NCI-H446 treated with DMSO at 0.1 percent for 48 hours (cell line): ENCODE measurements at places on chromosomes 4 and X.

GRCh38 chr4:15918484-15919129 is 19.9 kb downstream of the FGFBP1 start:
- no peak for DNase-seq

DNA sequence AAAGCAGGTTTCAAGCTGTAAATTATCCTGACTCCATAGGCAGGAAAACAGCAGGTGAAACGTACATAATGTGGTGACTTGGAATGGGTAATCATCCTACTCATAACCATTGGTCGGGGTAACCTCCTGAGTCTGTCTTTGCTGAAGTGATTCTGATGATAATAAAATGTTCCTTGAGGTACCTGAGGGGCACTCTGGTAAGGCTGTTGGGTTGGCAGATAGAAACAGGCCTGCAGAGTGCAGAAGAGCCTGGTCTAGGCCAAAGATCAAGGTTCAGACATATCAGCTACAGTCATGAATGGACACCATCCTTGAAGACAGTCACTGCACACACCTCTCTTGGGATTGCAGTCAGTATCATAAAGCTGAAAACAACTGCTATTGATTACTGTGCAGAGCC is 174.7 kb upstream of the RPL34 start:
- DNase-seq = no peak

DNA sequence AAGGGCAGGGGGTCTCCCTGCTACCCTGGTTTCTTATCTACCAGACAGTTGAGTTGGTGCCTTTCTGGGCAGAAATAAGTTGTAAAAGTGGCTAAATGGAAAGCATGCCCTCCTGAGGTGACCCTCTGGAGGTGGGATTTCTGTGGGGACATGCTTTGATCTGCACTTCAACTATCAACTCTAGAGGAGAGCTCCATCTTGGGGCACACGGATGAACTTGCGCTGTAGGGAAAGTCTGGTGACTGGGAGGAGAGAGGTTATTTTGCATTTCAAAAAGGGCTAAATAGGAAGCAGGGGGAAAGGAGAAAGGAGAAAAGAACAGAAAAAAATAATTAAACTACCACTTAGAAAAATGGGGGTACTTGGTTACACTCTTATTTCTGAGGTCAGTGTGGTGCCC is 12.7 kb upstream of the RHOXF2B start:
- DNase-seq = no peak

DNA sequence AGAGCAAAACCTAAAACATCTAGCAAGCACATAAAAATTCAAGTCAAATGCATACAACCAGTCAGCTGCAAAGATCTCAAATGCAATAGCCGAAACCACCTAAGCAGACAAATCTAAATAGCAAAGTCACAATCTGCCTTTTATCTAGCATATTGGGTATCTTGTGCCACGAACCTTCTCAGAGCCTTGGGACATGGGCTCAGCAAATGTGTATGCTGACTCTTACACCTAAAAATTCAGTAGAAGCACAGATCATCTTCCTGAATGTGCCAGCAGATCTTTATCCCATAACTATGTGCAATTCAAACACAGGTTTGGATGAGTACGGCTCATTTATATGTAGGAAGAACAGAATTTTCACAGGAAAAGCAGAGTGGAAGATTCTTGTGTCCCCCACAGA is 492.1 kb downstream of the INPP4B start:
- DNase-seq = no peak

DNA sequence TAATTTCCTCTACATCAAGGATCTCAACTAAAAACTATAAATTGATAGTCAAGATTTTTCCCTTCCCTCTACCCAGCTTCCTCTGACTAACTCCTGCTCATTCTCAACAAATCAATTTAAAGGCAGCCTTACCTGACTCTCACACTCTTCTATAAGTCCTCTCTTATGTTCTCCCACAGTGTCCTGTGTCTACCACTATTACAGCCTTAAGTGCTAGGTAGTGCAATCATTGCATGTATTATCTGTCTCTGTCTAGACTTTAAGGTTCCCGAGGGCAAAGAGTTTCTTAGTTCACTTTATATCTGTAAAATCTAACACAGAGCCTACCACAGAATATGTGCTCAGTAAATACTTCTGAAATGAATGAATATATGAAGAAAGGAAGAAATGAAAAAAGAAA is 123.7 kb downstream of the BTC start:
- no peak for DNase-seq

GRCh38 chr4:124025428-124025827 is 628.8 kb downstream of the SPRY1 start:
- no peak for DNase-seq

- no peak for DNase-seq
These were observed 1.9 kb downstream of the NEUROG2 start for GRCh38 chr4:112513971-112514646.

DNA sequence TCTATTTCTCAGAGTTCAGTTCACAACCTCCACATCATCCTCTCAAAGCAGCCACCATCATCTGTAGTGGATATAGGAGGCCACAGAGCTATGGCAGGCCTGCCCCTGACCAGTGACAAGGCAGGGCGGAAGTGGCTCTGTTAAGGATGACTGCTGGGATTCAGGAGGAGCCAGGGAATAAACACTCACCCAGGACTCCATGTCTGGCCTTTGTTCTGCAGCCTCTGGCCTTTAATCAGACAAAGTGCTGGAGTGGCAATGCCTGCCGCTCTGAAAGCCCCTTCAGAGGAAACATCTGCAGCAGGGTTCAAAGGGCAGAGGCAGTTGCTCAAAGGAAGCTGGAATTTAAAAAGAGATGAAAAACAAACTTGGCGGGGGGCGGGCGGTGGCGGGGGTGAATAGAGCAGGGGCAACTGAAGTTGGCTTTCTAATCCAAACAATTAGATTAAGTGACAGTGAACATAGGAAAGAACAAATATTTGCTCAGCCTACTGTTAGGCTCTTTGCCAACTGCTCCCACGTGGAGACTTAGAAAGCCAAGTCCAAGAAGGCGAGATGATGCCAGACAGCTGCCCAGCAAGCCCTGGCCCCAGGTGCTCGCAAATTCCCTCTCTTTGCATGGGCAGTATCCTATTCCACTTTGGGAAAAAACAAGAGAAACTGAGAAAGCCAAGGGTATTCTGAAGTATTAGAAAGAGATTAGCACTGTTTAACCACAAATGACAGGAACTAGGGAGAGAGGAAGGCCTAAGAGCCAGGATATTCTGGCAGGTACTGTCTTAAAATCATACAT is 5.5 kb downstream of the MPP1 start:
- DNase-seq = peak; percentile 1

- DNase-seq = no peak
These were observed 26.9 kb upstream of the GJB1 start for GRCh38 chrX:71195964-71196649.

- peak; percentile 56 for DNase-seq
These were observed at the start of gene SEC24B for GRCh38 chr4:109433205-109434006. SEC24B (plus strand) TSS chr4:109433815; CDS start chr4:109433870, 55 bp downstream.

- no peak for DNase-seq
These were observed 15.9 kb downstream of the IL15 start for GRCh38 chr4:141652161-141652778.

DNA sequence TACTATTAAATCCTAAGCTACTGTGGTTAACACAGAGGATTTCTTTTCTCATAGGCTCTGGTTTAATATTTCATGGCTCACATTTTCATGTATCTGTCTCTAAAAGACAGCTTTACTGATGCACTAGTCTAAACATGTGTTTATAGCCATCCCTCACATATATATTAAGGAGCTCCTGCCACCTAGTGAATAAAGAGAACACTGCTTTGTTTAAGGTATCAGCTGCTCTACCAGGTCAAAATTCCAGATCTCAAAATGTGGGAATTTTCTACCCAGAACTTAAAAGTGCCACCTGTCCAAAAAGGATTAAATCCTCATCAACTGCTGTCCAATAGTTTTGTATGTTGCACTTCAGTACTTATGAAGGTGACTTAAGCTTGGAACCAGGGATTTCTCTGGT is 188.5 kb upstream of the TEX13C start:
- peak; percentile 69 for DNase-seq

GRCh38 chrX:153771415-153772315 is 7.6 kb downstream of the PLXNB3 start:
- no peak for DNase-seq

DNA sequence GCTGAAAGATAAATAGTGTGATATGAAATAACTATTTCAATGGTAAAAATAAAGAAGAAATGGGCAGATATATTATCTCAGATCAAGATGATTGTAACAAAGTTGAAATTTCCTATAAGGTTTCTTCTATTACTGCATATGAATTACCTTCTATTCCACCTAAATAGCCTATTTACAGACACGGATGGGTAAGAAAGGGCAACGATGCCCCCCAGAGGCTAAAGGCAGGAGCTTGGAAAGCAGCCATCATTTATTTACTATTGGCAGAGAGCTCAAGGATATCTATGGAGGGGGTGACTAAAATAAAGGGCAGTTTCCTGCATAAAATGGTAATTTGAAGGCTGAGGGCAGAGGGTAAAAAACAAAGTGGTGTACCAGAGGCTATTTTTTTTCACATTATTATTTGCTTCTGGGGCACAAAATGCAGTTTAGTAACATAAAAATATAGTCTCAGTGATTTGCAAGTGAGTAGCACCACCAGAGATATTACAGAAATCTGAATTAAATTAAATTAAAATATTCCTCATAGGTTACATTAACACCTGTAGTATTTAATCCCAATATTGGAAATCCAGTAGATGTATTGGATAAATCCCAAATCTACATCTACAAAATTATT is 123.1 kb downstream of the BTC start:
- DNase-seq = peak; percentile 74
